ENCODE measurements at places on chromosomes 6 and 20. TPM values are rescaled to one million over a fixed set of nuclear protein-coding genes. Genes with fewer than 3 reads are reported as not detected.

Gene NR2E1
- polyA plus RNA-seq: 3.0 TPM

Gene PRSS16
- 24.8 TPM for polyA plus RNA-seq

Gene C6orf132
- polyA plus RNA-seq: 0.34 TPM

Gene HLA-F
- polyA plus RNA-seq: 11.5 TPM

All from brain (organoid and tissue), 16 donors.